DMS 273 treated with DMSO at 0.1 percent for 48 hours (cell line): ENCODE measurements at places on chromosomes 6 and 20.

GRCh38 chr6:36113703-36114102 is 16.6 kb upstream of the MAPK13 start:
- DNase-seq = no peak

DNA sequence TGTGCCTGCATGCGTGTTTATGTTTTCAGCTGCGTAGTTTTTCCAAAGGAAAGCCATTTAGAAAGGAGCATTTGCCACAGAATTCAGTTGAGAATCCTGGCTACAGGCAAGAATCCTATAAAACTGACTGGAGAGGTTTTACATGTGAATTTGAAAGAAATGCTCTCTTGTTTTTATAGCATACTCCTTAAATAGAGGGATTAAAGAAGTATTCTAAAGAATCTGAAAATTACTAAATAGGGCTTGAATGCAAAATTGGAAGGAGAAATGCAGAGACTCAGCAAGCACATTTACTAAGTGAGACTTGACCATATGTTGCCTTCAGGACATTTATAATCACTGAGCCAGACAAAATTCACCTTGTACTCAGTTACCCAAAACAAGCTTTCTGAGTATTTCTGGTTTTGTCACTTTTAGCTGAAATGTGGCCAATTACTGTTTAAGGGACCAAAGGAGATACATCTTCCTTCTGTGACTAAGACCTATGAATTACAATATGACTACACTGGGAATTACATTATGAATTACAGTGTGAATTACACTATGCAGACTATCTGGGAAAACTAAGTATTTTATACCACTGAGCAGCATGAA is 107.4 kb upstream of the ASCC3 start:
- DNase-seq = no peak

GRCh38 chr6:35298625-35299140 is 1.1 kb downstream of the DEF6 start:
- DNase-seq = no peak

- DNase-seq = no peak
Measured at GRCh38 chr6:32353348-32353747, 18.4 kb downstream of the TSBP1 start.

DNA sequence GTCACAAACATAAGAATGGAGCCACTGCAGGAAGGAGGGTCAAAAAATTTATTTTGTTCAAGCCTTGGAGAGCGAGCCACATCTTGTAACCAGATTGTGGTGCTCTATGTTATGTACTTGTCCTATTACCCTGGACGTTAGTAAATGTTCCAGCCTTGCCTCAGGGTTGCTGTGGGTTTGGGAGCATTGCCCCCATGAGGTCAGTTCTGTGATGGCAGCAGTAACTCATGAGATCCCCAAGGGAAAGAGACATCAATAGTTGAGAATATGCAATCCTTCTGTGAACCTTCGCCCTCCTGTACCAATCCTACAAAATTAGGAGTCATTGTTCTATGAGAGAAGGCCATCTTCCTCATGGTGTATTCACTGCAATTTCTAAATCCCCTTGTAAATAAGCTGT is 16.4 kb upstream of the CFAP206 start:
- DNase-seq = no peak

- DNase-seq = no peak
Measured at GRCh38 chr20:9829835-9830234, 9.0 kb downstream of the PAK5 start.

DNA sequence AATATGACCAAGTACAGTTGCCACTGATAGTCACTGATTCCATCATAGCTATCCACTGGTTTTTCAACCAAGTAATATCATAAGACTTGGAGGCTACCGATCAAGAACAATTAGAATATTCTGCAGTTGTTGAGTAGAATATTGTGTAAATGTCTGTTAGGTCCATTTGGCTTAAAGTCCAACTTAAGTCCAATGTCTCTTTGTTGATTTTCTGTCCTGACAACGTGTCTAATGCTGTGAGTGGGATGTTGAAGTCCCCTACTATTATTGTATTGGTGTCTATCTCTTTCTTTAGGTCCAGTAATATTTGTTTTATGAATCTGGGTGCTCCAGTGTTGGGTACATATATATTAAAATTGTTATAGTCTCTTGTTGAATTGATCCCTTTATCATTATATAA is 13.9 kb downstream of the ARFGEF3 start:
- DNase-seq = no peak

GRCh38 chr20:23452776-23453175 is at the start of gene CST11:
TSS of gene CST11 (minus strand) at chr20:23452876. CDS start at chr20:23452811, 65 bp downstream.
- DNase-seq = no peak

DNA sequence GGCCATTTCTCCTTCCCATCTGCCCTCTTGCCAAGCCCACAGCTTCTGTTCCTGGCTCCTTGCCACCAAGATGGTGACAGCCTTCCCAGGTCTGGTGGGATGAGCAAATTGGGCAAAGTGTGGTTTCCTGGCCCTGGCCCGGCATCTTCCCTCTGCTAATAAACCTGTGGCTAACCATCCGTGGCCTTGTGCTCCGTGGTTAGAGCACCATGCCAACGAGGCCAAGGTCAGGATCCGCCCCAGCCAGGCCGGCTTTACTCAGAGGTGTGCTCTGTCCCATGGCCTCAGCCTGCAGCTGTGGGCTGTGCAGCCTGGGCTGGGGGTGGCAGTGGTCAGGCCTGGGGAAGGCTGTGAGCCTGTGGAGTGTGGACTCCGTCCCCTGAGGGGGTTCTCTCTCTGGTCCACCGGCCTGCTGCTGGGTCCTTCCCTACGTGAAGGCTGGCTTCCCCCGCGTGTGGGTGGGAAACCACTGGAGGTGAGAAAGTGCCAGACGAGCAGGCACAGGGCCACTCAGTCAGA is 117.4 kb downstream of the VEGFA start:
- no peak for DNase-seq

- no peak for DNase-seq
Measured at GRCh38 chr6:159761129-159761872, 544 bp upstream of the ACAT2 start.

GRCh38 chr6:680251-680650 is 12.7 kb downstream of the EXOC2 start:
- no peak for DNase-seq

- DNase-seq = no peak
Measured at GRCh38 chr6:166318227-166318626, 10.0 kb upstream of the PRR18 start.

GRCh38 chr6:122969999-122970533 is 26.0 kb upstream of the CLVS2 start:
- DNase-seq = no peak
